ENCODE measurements at places on chromosomes 7 and 10. TPM values are rescaled to one million over a fixed set of nuclear protein-coding genes. Genes with fewer than 3 reads are reported as not detected.

AKR1C4 gene
- total RNA-seq = not detected

ANKRD30A gene
- total RNA-seq = 0.09 TPM

ADCY1 gene
- total RNA-seq = 5.5 TPM

GIMAP5 gene
- total RNA-seq = 18.4 TPM

PLXDC2 gene
- total RNA-seq = 118 TPM

FKBP6 gene
- not detected for total RNA-seq

PDGFA gene
- total RNA-seq = 36.5 TPM
